ENCODE measurements at places on chromosomes 4 and X.

- DNase-seq, result no peak
These were observed 726.4 kb upstream of the MAGEB2 start for GRCh38 chrX:29488919-29489318.

DNA sequence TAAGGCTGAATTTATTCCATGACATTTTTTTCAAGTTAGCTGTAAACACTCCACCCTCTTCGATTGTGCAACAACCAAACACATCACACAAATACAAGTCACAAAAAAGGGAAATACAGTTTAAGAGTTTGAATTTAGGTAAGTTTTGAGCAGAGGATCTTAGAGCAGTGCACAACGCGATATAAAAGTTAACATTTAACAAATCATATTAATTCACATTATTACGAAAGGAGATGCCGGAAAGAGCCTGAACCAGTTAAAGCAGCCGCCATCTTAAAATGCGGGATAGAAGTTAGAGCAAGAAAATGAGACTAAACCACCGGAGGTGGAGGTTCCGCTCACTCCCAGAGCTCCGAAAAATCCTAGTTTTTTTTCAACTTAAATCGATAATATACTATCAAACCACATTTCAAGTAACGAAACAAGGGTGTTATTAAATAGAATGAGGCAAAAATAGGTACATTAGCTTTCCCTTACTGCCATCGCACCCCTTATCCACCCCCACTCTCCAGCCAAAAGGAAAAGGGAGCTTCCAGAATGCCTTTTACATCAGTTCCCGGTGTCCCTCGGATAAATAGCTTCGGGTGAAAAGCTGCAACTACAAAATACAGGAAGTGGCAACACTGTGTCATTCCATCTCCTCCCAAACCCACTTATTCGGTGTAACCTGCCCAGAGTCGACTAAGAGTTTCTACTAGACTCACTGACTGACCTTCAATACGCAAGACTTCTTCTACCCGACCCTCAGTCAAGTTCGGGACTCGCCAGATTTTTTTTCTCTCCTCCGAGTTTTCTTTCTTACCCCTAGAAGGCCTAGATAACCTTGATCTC, 1.9 kb downstream of the UBE2D3 start:
- no peak for DNase-seq

GRCh38 chr4:80076681-80077080, 3.7 kb upstream of the ANTXR2 start:
- no peak for DNase-seq

DNA sequence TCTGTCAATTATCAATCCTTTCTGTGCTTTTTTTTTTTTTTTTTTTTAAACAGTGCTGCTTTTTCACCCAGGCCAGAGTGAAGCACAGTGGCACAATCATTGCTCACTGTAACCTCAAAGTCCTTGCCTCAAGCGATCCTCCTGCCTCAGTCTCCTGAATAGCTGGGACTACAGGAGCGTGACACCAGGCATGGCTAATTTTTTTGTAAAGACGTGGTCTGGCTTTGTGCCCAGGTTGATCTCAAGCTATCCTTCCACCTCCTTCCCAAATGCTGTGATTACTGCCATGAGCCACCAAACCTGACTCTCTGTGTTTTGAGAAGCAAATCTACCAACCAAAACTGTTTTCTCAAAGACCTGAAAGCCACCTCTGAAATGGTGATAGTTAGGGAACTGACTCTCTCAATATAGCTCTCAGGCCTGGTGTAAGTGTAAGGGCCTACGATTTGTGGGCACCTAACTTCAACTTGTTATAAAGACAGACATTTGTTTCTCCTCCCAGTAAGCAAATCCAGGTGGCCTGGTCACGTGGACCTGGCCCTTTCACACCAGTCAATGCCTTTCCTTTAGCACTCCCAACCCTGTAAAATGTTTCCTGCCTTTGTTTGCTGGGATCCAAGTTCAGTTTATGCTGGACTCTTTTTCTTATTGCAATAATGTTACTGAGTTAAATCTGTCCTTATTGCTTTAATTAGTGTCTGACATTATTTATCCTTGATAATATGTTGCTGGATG, 2015.9 kb downstream of the PCDH7 start:
- no peak for DNase-seq

DNA sequence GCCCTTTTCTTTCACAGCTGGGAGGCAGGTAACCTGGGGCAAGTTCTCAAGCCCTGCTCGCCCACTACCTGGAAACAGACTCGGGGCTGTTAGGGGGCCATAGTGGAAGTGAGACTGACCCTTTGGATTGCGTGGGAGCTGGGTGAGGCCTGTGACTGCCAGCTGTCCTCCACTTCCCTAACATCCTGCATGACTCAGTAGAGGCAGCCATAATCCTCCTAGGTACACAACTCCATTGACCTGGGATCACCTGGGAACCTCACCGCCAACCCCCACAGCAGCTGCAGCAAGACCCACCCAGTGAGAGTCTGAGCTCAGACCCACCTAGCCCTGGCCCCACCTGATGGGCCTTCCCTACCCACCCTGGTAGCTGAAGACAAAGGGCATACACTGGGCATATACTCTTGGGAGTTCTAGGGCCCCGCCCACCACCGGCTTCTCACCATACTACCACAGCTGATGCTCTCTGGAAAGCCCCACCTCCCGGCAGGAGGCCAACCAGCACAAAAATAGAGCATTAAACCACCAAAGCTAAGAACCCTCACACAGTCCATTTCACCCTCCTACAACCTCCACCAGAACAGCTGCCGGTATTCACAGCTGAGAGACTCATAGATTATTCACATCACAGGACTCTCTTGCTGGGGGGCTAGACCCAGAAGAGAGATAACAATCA, 61.1 kb upstream of the DCTD start:
- no peak for DNase-seq

- no peak for DNase-seq
These were observed 112.1 kb downstream of the FAM53A start for GRCh38 chr4:1572010-1572385.

DNA sequence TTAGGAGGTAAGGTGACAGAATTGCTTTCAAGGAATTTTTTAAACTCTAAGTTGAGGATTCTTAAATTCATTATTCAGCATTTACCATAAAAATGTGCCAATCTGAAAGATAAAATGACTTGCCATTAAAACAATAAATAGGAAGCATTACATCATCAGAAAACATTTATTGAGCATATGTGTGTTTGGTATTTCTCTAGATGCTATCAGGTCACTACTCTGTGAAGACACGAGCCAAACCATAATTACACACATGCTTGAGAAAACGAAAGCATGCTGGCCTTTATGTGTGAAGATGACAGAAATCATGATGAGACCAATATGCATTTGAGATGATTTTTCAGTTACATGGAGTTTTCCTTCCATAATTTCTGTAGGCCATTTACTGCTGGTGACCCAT, 12.3 kb upstream of the IL21 start:
- DNase-seq, result no peak

DNA sequence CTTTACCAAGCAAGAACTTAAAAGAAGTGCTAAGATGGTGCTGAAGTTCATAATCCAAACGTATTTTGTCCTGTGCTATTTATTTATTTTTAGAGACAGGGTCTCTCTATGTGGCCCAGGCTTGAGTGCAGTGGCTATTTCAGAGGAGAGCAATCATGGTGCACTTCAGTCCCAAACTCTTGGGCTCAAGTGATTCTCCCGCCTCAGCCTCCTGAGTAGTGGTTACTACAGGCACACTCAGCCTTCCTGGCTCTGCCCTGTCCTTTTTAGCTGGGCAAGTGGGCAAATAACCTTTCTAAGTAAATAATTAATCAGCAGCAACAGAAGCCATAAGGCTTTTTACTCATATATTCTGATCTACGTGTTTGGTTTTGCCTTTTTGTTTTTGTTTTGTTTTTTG, 2.6 kb downstream of the NSD2 start:
- DNase-seq, result no peak
